ENCODE measurements at places on chromosomes 7 and 10.

DNA sequence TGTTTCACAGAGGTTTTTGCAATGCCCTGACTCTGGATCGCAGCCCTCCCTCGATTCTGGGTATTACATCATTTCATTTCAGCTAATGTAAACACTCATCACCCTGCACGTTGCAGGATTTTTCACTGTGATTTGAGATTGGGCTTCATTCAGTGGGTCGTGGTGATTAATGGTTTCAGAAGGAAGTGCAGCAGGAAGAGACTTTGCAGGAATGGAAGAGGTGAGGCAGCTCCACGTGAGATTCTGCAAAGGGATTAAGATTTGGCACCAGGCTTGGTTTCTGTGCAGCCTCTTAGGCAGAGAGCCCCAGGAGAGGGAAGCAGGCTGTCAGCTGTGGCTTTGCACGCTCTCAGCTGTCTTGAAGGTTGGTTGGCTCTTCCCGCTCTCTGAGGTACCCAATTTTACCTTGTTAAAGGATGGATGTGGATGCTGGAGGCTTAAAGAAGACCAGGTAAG is 95.2 kb downstream of the PLCE1 start:
- no peak for DNase-seq

- DNase-seq, result no peak
Observed at GRCh38 chr10:621981-622740, 67.3 kb downstream of the DIP2C start.

DNA sequence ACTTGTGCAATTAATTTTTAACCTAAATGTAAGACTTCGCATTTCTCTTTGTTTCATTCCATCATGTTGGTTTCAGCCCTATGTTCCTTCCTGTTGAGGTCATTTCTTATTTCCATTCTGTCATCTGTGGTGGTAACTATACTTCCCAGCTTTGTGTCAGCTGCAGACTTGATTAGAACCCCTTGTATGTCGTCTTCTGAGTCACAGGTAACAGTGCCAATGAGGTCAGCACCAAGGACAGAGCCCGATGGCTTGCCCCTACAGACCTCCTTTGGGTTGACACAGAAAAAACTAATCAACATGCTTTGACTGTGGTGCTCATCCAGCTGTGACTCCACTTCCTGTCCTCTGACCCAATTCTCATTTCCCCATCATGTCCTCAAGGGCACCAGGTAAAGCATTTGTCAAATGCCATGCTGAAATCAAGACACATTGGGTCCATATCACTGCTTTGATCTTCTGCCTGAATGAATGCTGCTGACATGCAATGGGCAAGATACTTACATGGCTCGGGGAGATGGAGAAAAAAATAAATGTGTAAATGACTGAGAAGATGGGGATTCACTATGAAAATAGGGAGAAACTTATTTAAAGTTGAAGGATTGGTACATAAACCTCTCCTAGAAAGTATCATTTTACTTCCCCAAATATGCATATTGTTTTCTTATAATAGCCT is 25.6 kb upstream of the CRTAC1 start:
- no peak for DNase-seq

- no peak for DNase-seq
Observed at GRCh38 chr7:36683111-36683510, 41.2 kb downstream of the AOAH start.

All from stimulated activated CD4-positive, alpha-beta T cell treated with anti-CD3 and anti-CD28 coated beads, Interleukin-15, amount 100 ng/mL, for 48 hours (primary cell).